ENCODE measurements at places on chromosomes 13 and 19.

GRCh38 chr19:15456871-15457700 is 7.3 kb downstream of the RASAL3 start:
- DNase-seq, result no peak

GRCh38 chr19:33826521-33826920 is 29.9 kb downstream of the KCTD15 start:
- no peak for DNase-seq

- no peak for DNase-seq
Observed at GRCh38 chr19:8387688-8388611, 2.2 kb upstream of the RAB11B start.

GRCh38 chr19:32022044-32022640 is 323.3 kb upstream of the ZNF507 start:
- DNase-seq, result no peak

DNA sequence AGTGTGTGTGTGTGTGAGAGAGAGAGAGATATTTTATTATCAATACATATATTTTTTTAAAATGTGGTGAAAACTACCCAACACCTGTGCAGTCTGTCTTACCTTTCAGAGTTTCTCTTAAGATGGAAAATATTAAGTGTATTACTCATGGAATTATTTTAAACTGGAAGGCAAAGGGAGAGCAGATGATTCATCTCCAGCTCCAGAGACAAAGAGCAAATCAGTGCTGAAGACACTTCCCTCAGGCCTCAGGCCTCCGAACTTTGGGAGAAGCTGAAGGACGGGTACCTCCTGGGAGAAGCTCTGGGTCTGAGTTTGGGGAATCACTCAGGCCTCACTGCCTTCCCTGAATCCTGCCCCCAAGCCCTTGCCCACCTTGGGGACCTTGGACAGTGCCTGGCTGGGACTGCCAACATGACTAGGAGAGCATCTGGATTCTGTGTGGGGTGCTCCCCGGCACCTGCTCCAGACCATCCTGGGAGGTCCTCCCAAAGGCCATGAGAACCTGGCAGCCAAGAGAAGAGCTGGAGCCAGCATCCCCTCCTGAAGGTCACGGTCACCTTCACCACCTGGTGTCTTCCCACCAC is 170.4 kb upstream of the UBL3 start:
- DNase-seq, result no peak
